Sigmoid colon (tissue), 7 donors: ENCODE measurements at places on chromosomes 5 and 9. TPM values are rescaled to one million over a fixed set of nuclear protein-coding genes. Genes with fewer than 3 reads are reported as not detected.

- no peaks in the 10 kb centered on the region for H3K27me3 ChIP-seq
- H3K4me1 ChIP-seq = no peaks in the 10 kb centered on the region
- no peaks in the 10 kb centered on the region for H3K36me3 ChIP-seq
- no peak overlapping the region for H3K27ac ChIP-seq
- DNase-seq = no peak
- H3K4me3 ChIP-seq = no peak overlapping the region
Observed at GRCh38 chr5:83009408-83009807, 67.8 kb downstream of the TMEM167A start.

GRCh38 chr5:133921069-133921468 is 47.4 kb downstream of the C5orf15 start:
- H3K27me3 ChIP-seq = no peaks in the 10 kb centered on the region
- no peak overlapping the region for H3K27ac ChIP-seq
- no peak for DNase-seq
- H3K4me1 ChIP-seq = no peaks in the 10 kb centered on the region

DNA sequence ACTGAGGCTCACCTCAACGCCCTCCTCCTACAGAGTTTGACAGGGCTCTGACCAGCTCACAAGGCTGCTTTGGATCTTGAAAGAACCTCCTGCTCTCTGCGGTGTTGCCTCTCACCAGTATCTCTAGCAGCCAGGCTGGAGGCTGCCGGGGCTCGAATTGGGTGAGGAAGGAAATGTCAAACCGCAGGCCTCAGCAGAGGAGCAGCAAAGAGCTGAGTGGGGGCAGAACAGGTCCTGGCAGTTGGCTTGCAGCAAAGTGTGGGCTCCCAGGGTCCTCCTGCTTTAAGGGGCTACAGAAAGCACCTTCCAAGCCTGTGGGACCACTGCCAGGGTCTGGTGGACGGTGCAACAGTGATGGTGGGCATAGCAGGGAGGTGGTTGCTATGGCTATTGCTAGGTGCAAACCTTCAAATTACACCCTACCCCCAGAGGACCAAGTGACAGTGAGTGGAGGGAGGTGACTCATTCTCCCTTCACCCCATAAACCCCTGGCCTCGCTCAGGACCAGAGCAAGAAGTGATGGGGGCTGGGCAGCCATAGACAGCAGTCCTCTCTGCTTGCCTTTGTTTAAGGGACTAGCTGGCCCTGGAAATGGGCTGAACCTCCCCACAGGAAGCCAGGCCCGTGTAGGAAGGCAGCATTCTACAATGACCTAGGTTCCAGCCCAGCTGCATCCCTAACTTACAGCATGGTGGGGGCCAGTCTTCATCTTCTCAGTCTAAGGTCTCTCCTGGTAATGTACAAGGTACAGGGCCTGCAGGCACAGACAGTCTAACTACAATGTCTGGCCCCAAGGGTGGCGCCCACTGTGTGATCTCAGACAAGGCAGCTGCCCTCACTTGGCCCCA is 18.7 kb downstream of the LCP2 start:
- H3K4me3 ChIP-seq = no peak overlapping the region
- DNase-seq = peak; percentile 69
- H3K36me3 ChIP-seq = no peaks in the 10 kb centered on the region
- peak overlapping the region; percentile 64 for H3K27ac ChIP-seq
- H3K27me3 ChIP-seq = no peaks in the 10 kb centered on the region

GRCh38 chr9:32738501-32739172 is 44.7 kb upstream of the TMEM215 start:
- H3K4me1 ChIP-seq = no peaks in the 10 kb centered on the region
- H3K27me3 ChIP-seq = no peaks in the 10 kb centered on the region
- no peak overlapping the region for H3K27ac ChIP-seq
- no peak overlapping the region for H3K4me3 ChIP-seq
- DNase-seq = no peak

The UBE2QL1 gene
- 5.0 TPM for total RNA-seq

The ESM1 gene
- total RNA-seq = not detected

The XPA gene
- total RNA-seq = 32.5 TPM
